ENCODE measurements at places on chromosomes 12 and 14. TPM values are rescaled to one million over a fixed set of nuclear protein-coding genes. Genes with fewer than 3 reads are reported as not detected.

CCDC175 gene
- total RNA-seq = not detected

- DNase-seq = no peak
These were observed 35.8 kb upstream of the ZFP36L1 start for GRCh38 chr14:68828698-68829097.

- no peak for DNase-seq
These were observed 58.3 kb downstream of the OTOGL start for GRCh38 chr12:80157645-80158044.

GRCh38 chr14:30214014-30214413 lies 286.4 kb upstream of the PRKD1 start:
- no peak for DNase-seq

DNA sequence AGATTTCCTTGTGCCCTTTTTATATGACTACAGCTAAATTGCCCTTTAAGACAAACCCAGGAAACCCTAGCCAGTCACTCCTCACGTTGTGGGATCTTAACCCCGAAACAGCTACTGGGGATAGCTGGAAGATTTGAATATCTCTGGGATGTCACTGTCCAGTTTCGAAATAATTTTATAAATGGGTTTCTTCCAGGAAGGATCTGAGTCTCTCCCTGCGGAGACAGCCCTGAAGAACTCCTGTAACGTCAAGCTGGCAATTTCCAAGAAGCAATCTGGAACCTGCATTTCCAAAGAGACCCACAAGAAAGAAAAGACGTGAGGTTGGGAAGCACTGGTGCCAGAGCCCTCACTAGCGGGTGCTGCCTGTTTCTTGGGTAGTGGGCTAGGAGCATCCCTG lies 20.9 kb downstream of the PROX2 start:
- no peak for DNase-seq

GRCh38 chr14:68342216-68342763 lies 450.6 kb downstream of the ZFP36L1 start:
- no peak for DNase-seq

DNA sequence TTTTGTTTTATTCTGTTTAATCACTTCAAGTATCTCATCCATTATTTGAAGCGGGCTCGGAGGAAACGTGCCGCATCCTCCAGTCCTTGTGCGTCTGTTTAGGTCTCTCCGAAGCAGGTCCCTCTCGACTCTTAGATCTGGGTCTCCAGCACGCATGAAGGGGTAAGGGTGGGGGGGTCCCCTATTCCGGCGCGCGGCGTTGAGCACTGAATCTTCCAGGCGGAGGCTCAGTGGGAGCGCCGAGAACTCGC lies 311 bp upstream of the LGR5 start:
- no peak for DNase-seq

GRCh38 chr12:69484428-69484827 lies 14.2 kb downstream of the FRS2 start:
- no peak for DNase-seq

GRCh38 chr14:66425402-66425801 lies 60.8 kb upstream of the CCDC196 start:
- DNase-seq = no peak

GRCh38 chr12:132150780-132151144 lies 6.5 kb downstream of the NOC4L start:
- DNase-seq = no peak

GRCh38 chr12:86634456-86635410 lies 378.5 kb upstream of the MGAT4C start:
- no peak for DNase-seq

DNA sequence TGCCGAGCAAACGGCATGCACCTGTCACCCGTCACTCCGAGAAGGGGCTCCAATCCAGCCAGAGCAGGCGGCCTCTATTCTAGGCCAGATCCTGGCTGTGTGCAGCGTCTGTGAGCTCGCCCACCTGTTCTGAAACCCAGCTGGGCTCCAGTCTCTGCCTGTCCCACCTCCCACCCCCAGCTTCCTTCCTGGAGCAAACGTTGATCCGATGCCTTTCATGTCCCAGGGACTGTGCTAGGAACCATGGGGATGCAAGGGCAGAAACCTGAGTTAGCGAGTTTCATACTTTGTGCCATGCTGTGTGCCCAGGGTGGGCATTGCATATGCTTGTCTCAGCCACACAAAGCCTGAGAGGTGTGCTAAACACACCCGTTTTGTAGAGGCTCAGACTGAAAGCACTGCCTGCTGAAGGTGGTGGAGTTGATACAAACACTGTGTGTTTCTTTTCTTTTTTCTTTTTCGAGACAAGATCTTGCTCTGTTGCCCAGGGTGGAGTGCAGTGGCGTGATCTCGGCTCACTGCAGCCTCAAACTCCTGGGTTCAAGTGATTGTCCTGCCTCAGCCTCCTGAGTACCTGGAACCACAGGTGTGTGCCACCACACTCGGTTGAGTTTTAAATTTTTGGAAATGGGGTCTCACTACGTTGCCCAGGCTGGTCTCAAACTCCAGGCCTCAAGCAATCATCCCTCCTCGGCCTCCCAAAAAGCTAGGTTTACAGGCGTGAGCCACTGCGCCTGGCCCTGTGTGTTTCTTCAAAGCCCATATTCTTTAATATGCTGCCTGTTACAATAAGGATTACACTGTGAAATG lies 84.1 kb upstream of the MED13L start:
- DNase-seq = no peak

P2RX2 gene
- total RNA-seq = not detected
